Right ventricle myocardium inferior (tissue), 1 donor: ENCODE measurements at places on chromosomes 4 and X.

DNA sequence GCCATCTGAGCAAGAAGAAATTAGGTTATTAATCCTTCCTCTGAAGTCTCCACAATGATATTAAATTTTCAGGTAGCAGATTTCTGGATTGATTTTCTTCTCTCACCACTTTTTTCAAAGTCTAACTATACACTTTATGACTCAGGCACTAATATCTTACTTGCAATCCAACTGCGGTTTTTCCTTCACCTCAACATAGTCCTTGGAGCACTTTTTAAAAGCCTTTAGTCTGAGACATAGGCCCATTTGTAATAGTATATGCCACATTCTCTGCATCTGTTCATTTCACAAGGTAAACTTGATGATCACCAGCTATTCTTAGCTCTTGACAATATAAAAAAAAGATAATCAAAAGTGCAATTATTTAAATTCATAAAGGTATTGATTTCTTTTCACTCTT, 55.9 kb upstream of the EDNRA start:
- DNase-seq, result no peak

DNA sequence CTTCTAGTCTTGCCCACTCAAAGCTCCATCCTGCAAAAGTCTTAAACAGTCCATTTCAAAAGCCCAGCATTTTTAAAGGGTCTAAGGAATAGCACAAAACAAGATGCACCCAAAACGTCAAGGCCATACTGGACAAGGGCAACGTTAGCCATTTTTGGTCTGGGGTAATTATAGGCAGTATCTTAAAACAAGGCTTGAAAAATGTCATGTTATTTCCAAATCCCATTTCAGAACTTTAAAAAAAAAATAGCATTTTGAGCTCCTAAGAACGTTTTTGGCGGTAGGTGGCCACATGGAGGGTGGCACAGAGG, 584 bp upstream of the TMEM165 start:
- no peak for DNase-seq

GRCh38 chr4:110134269-110134869, 64.0 kb downstream of the ELOVL6 start:
- no peak for DNase-seq

DNA sequence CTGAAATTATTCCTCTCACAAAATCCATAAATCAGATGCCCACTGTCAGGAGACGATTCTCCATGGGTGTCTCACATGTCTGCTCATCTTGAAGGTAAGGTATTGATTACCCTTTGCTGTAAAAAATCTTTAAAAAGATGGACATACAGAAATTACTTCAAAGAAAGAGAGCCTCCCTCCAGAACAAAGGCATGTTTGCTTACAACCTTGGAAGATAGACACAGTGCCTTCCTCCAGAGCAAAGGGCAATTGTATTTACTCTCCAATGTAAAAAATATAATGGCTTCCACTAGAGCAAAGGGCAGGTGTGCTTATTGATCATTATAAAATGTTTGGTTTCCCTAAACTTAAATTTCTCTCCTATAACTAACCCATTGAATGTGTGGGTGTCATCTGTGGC, 616.2 kb downstream of the ANKRD50 start:
- no peak for DNase-seq

DNA sequence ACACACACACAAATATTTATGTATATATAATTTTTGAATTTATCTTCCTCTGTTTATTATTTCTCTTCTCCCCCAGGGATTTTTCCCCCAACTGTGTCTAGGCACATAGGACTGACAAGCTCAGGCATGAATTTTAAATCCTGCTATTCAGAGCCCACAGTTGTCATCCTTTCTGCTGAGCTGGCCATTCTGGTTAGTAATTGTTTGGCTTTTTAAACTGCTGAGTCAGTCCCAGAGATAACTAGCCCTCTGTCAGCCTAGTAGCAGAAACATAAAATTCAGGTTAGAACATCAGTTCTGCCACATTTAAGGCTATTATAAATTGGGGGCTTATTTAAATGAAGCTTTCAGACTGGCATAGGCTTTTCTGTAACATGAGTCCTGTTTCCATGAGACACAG, 151.7 kb upstream of the MAOA start:
- no peak for DNase-seq

DNA sequence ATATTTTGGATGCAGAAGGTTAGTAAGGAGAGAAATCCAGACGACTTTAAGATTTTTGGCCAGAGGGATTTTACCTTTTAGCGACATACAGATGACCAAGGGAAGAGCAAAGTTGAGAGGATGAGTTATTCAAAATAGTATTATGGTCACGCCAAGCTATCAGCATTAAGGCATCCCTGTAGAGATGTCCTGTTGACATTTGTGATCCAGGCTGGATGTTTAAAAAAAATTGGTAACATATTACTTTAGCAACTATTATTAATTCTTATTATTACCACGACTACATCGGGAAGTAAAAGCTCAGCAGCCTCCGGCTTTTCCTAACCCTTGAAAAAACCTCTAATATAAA, 562 bp upstream of the OSTC start:
- DNase-seq, result no peak

DNA sequence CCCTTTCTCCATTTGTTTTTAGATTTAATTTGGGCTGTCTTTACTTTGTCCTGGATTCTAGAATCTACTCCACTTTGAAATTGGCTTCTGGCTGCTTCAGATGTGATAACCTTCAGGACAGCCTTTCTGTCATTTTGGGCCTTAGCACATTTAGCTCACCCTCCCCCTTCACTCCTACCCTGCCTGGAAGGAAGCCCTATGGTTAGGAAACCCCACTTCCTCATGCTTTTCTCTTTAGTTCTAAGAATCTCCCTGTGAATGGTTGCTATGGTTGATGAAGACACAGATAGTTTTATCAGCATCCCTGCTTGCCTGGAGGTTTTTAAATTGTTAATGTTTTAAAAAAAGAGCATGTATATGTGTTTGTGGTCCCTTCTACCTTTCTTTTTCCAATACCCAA, 100.7 kb upstream of the PTPN13 start:
- no peak for DNase-seq
